Activated B cell treated with CpG ODN at 0.5 μM for 24 hours (primary cell): ENCODE measurements at places on chromosomes 13 and 19.
A peak's percentile ranks its signal among the peaks of the same experiment; 100 is the strongest.

GRCh38 chr13:19725320-19725719, 57.4 kb downstream of the PSPC1 start:
- no peak for DNase-seq

GRCh38 chr13:113860665-113861432, 3.0 kb downstream of the GAS6 start:
- no peak for DNase-seq

DNA sequence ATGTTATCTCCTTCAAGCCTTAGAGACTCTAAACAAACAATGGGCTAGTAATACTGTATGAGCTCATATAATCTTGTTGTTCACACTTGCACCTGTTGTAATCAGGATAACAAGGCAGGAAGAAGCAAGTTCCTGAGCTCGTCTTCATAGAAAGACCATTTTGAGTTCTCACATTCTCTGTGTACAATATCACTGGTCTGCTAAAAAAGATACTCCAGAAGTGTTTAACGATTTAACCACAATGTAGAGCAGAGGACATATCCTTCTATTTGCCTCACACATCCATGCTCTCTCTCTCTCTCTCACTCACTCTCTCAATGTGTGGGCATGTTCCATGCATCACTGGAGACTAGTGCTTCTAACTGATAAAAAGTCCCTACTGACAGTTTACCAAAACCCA, 122.9 kb downstream of the MIPEP start:
- no peak for DNase-seq

- peak; percentile 28 for DNase-seq
Observed at GRCh38 chr19:50909240-50910070, 1.7 kb downstream of the KLK4 start.

DNA sequence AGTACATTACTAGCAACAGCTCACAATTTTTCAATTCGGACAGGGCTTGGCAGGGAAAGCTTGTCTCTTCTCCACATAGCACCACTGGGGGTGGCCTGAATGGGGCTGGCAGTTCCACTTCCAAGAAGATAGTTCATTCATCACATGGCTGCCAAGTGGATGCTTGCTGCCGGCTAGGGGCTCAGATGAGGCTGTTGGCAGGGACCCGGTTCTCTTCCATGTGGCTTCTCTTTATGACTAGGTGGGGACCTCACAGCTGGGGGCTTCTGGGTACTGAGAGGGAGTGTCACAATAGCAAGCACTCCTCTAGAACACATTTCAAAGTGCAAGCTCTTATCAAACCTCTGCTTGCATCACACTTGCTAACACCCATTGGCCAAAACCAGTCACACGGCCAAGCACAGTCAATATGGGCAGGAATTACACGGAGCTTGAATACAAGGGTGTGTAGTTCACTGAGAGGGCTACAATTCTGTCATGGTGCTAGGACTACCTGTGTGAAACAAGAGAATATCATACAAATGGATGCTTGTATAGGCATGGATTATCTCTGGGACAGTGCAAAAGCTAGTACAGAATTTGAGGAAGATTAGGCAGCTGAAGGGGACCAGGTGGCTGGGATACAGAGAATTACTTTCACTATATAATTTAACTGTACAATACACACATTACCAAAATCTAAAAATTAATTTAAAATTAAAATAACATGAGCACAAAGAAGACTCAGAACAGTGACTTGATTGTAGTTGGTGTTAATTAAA, 32.3 kb downstream of the ATP7B start:
- no peak for DNase-seq

GRCh38 chr13:99314640-99315176, 7.5 kb upstream of the GPR183 start:
- no peak for DNase-seq
